ENCODE measurements at places on chromosomes 11 and 22.

DNA sequence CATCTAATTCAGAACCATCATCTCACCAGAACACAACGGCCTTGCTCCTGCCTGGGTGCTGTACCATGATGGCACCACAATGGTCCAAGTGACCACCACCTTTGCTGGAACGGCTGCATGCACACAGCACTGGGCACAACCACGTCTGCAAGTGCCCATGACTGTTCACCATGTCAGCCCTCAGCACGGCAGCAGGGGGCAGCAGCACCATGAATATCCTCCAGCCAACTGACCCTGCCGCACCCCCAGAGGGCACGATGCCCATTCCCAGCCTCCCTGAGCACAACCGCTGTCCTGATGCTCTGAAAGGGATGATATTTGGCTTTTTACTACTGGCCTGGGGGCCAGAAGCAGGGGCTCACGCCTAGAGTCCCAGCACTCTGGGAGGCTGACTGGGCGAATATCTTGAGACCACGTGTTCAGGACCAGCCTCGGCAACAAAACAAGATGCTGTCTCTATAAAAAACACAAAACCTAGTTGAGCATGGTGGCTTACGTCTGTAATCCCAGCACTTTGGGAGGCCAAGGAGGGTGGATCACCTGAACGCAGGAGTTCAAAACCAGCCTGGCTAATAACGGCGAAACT is 25.7 kb downstream of the DRD4 start:
- DNase-seq = peak; percentile 21

- no peak for DNase-seq
Measured at GRCh38 chr11:75802021-75802912, 12.7 kb upstream of the UVRAG start.

GRCh38 chr11:132898676-132899075 is 633.6 kb downstream of the OPCML start:
- no peak for DNase-seq

GRCh38 chr11:130124096-130124495 is 35.5 kb upstream of the ST14 start:
- no peak for DNase-seq

DNA sequence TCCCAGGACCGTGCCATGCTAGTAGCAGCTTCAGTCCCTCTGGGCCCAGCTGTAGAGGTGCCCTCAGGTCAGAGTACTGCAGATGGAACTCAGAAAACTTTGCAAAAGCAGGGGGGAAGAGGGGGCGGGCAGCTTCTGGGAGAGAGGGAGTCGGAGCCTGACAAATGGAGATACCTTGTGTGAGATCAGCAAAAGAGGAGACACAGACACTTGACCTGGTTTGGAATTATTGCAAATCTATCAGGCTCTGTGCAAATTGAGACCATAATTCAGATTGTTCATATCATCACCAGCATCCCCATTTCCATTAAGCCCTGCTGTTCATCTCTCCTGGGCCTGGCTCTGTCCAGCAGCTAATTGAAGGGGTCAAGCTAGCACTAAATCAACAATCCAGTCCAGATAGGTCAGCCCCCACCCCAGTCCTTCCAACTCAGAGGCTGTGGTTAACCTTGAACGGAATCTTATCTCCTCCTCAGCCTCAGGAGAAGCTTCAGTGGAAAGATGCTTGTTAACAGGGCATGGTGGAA is 292.6 kb upstream of the PLET1 start:
- no peak for DNase-seq

DNA sequence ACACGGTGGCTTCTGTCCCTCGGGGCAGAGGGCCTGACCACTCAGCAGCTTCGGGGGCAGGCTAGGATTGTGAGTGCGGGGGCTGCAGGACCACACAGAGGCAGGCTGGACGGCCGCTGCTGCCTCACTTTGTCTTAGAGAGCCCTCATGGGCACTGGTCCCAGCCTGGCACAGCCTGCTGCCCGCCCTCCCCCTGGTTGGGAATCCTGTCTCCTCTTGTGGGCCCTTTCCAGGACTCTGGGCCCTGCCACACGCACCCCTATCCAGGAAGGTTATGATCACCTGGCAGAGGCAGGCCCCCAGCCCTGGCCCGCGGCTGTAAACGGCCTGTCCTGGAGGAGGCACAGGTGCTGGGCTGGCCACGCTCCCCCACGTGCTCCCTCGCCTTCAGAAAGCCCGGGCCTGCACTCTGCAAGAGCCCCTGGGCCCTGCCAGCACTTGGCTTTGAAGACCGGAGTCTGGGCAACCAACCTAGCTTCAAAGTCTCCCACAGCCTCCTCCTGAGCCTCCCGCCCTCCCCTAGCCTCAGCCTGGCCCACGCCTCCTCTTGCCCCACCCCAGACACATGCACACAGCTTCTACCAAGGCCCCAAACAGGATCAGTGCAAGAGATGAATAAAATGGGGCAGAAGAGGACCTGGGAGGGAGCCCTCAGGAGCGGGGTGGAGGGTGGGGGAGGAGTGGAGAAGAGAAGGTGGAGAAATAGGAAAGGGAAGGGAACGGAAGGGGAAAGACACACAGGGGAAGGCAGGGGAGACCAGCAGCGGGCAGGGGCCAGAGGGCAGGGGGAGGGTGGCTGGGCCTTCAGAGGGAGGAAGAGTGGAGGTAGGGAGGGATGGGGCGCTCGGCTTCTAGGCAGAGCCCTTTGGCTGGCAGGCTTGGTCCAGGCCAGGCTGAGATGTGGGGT is 31.0 kb downstream of the SYT7 start:
- no peak for DNase-seq

- no peak for DNase-seq
Measured at GRCh38 chr22:47543447-47543846, 781.0 kb downstream of the TBC1D22A start.

- no peak for DNase-seq
Measured at GRCh38 chr11:16809886-16810668, 71.6 kb downstream of the C11orf58 start.

GRCh38 chr11:86151174-86152005 is 82.5 kb upstream of the PICALM start:
- no peak for DNase-seq

DNA sequence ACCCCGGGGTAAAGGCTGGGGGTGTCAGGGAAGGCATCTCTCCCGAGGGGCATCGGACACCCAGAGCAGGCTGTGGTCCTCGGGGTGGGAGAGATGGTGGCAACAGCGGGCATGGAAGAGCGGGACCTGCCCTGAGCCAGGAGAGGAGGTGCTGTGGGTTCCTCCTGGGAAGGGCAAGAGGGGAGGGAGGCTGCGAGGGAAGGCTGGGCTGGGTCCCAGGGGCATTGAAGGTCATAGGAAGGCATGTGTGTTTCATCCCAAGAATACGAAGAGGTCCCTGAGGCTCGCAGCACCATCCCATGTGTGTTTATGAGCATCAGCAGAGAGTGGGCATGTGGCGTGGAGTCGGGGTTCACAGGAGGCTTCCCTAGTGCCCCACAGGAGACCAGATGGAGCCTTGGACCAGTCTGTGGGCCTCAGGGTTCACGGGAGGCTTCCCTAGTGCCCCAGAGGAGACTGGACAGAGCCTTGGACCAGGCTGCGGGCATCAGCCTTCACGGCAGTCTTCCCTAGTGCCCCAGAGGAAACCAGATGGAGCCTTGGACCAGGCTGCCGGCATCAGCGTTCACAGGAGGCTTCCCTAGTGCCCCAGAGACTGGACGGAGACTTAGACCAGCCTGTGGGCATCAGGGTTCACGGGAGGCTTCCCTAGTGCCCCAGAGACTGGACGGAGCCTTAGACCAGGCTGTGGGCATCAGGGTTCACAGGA is 420.6 kb downstream of the BRD1 start:
- DNase-seq = no peak
